ENCODE measurements at places on chromosomes 3 and 15. TPM values are rescaled to one million over a fixed set of nuclear protein-coding genes. Genes with fewer than 3 reads are reported as not detected.

Gene SIDT1
- total RNA-seq: 1.4 TPM

Gene BBS4
- 11.0 TPM for total RNA-seq

Gene TGM4
- total RNA-seq: 0.33 TPM

Gene CGNL1
- total RNA-seq: 0.56 TPM

Gene ST3GAL6
- total RNA-seq: 3.2 TPM

Gene HCN4
- total RNA-seq: not detected

All from airway epithelial cell (primary cell).